Stimulated activated CD4-positive, alpha-beta T cell treated with anti-CD3 and anti-CD28 coated beads, Interleukin-12 subunit alpha, Interleukin-12 subunit beta, amount 100 ng/mL, for 24 hours (primary cell): ENCODE measurements at places on chromosomes 16 and 17.

GRCh38 chr17:72069586-72070202 is 51.1 kb upstream of the SOX9 start:
- DNase-seq, result no peak

- peak; percentile 27 for DNase-seq
These were observed 15.0 kb upstream of the RGS9 start for GRCh38 chr17:65121916-65122806.

DNA sequence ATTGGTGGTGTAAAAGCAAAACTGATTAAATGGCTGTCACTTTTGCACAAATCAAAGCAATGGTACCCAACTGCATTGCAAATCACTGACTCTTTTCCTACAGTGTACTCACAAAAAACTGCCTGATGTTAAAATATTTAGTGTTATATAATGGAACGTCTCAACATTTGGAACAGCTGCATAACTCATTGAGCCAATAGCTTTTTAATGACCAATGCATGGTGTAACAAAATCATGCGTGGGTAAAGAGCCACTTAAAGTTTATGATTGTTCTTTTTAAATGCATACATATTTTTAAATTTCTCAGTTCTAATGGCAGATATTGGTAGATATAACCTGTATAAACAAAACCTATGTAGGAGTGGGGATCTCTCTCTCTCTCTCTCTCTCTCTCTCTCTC is 204.0 kb upstream of the MPHOSPH6 start:
- DNase-seq, result no peak

DNA sequence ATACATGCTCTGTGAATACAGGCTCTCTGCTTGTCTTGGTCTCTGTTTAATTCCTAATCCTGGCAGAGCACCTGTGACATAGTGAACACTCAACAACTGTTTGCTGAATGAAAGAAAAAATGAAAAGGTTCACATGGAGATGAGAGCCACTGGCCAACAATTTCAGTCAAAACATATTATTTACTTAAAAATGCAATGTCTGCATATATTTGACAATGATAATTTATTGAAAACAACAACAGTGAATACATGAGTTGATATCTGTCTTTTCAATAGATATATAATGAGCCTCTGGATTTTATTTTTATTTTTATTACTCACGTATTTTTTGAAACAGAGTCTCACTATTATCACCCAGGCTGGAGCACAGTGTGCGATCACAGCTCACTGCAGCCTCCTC is 136.6 kb downstream of the CDH13 start:
- no peak for DNase-seq

DNA sequence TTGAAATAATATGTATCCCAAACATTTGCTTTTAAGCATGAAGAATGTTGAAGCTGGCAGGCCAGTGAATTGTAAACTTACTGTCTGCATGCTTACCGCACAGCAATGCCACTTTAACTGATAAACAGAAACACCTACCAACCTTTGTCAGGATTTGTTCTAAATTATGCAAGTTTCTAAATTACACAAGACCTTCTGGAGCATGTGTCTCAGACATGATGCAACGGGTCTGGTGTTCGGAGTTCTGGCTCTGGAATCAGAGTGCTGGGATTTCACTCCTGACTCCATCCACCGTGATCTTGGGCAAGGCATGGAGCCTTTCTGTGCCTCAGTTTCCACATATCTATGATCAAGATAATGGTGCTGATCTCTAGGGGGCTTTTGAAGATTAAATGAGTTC is 111.2 kb downstream of the CCT6B start:
- no peak for DNase-seq
